ENCODE measurements at places on chromosomes 3 and 15.

DNA sequence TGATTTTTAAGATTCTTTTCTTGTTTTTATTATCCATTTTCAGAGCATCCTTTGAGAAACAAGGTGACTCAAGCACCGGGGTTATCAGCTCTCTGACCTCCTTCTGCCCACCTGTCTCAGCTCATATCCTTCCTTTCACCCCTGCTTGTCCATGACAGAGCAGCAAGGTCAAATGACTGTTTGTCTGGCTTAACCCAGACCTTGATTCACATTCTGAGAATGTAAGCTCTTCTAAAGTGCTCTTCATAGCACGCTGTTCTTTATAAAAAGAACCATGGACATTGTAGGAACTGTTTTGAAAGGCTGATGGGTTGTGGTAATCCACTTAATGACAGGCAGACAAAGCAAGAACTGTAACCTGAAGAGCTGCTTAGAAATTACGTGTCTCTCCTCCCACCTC, 122.5 kb downstream of the CHST2 start:
- DNase-seq: no peak

- no peak for DNase-seq
Observed at GRCh38 chr3:31622636-31623288, 90.0 kb downstream of the STT3B start.

- no peak for DNase-seq
Observed at GRCh38 chr3:57826245-57826951, 70.3 kb downstream of the SLMAP start.

DNA sequence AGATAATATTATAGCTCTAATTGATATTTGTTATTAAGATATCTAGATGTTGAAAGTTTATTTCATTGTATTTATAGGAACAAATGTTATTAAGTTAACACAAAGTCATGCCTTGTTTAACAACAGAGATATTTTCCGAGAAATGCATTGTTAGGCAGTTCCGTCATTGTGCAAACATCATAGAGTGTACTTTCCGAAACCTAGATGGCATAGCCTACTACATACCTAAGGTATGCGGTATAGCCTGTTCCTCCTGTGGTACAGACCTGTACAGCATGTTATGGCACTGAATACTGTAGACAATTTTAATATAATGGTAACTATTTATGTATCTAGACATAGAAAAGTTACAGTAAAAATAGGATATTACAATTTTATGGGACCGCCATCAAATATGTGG, 114.3 kb downstream of the NAALADL2 start:
- no peak for DNase-seq

- no peak for DNase-seq
Observed at GRCh38 chr3:49552087-49552486, 2.2 kb upstream of the BSN start.

GRCh38 chr3:187922704-187923416, 177.6 kb upstream of the BCL6 start:
- peak; percentile 21 for DNase-seq

GRCh38 chr15:99645951-99646350, 80.2 kb downstream of the MEF2A start:
- no peak for DNase-seq

GRCh38 chr15:59137566-59137965, 32.6 kb downstream of the CCNB2 start:
- DNase-seq: peak; percentile 22

- no peak for DNase-seq
Observed at GRCh38 chr3:66014056-66014455, 24.7 kb downstream of the MAGI1 start.

DNA sequence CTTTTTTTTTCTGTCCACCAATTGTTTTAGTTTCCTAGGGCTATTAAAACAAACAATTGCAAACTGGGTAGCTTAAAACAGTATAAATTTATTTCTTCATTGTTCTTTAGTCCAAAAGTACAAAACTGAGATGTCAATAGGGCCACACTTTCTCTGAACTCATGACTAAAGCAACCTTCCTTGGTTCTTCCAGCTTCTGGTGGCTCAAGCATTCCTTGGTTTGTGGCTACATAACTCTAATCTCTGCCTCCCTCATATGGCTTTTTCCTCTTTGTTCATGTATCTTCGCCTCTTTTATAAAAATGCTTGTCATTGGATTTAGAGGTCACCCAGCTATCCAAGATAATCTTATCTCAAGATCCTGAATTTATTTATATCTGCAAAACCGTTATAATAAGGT, 914.5 kb upstream of the EPHA6 start:
- no peak for DNase-seq

- no peak for DNase-seq
Observed at GRCh38 chr15:80492874-80493273, 88.7 kb downstream of the ARNT2 start.

GRCh38 chr3:150436161-150436560, 28.1 kb downstream of the TSC22D2 start:
- no peak for DNase-seq

- no peak for DNase-seq
Observed at GRCh38 chr15:91886878-91887277, 33.4 kb downstream of the SLCO3A1 start.

GRCh38 chr3:60912876-60913275, 338.4 kb downstream of the FHIT start:
- DNase-seq: no peak

DNA sequence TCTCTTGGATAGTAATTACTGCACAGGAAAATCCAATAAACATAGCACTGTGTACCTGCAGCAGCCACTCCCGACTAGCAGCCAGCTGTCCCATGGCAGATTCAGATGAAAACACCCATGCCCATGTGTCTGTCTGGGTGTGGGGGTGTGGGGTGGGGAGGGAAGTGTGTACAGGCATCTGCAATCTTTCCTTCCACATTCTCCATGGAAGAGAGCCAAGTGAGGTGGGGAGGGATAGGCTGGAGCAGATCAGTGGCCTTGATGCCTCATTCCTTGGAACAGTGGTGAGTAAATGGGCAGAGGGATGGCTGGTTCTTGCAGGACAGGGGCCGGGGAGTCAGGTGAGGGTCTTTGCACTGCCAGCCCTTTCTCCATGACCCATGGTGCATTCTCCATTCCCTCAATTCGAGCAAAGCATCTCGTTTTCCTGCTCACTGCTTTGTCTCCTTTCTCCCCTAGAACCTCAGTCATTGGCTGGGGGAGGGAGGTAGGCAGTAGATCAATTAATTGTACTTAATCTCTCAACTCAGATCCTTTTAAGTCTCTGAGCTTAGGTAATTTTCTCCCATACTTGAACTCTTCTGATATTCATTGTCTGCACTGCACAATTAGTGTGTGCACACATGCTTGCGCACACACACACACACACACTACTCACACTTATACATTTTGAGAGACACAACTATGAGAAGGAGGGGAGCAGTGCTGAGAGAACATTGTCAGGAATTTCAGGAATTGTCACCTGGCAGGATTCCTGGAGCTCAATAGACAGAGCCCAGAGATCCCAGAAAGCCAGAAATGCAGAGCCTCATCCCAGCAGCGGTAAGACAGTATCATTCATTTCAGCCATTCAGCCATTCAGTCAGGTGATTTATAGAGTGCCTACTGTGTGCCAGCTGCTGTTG, 31.9 kb downstream of the PDIA5 start:
- no peak for DNase-seq

DNA sequence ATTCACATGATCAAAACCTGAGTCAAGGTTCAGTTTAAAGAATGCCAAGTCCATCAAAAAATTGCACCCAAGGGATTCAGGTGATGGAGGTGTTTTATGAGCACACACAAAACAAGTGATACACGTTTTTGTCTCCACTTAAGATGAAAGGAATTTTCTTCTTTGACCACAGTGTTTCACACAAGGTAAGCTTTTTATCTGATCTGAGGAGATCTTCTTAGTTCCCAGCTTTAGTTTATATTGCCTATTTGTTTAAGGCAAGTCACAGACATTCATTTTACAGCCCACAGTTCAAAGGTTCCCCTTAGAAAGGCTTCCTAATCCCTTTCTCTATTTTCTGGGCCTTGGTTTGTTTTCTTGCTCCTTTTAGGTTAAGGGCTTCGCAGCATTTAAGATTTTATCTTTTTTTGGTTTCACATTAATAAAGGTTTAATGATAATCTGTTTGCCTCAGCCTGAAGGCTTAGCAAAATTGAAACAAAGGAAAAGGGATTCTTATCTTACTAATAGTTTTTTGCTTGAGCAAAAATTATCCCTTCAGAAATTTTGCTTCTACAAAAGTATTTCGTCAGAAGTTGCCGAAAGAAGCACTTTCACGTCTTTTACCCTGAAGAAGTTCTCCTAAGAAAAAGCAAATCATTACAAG, 420.5 kb upstream of the NAALADL2 start:
- DNase-seq: no peak

GRCh38 chr3:73018790-73019441, 22.3 kb downstream of the PPP4R2 start:
- DNase-seq: no peak

DNA sequence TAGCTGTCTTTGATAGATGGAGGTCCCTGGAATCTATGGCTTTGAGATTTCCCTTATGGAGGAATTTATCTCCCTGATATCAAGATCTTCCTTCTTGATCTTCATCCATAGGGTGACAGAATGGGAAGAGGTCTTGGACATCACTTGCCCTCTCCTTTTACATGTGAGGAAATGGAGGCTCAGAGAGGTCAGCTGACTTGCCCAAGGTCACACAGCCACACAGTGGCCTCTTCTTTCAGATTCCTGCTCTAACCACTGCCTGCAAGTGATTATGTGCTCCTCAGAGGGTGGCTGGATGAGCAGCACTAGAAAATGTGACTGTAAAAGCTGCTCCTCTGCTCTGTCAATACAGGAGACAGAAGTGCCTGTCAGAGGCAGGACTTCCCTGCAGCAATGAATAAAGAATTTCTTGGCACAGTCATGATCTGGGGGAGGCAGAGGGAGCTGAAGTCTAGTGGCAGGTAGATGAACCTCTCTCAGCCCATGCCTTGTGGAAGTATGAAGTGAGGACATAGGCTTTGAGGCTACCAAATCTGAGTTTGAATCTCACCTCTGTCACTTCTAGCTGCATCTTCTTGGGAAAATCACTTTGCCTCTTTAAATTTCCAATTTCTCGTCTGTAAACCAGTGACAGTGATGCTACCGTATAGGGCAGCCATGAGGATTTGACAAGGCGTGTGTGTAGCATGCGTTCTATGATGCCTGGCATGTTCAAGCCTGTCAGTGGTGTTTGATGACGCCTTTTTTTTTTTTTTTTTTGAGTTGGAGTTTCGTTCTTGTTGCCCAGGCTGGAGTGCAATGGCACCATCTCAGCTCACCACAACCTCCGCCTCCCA, 12.0 kb downstream of the SSUH2 start:
- no peak for DNase-seq

DNA sequence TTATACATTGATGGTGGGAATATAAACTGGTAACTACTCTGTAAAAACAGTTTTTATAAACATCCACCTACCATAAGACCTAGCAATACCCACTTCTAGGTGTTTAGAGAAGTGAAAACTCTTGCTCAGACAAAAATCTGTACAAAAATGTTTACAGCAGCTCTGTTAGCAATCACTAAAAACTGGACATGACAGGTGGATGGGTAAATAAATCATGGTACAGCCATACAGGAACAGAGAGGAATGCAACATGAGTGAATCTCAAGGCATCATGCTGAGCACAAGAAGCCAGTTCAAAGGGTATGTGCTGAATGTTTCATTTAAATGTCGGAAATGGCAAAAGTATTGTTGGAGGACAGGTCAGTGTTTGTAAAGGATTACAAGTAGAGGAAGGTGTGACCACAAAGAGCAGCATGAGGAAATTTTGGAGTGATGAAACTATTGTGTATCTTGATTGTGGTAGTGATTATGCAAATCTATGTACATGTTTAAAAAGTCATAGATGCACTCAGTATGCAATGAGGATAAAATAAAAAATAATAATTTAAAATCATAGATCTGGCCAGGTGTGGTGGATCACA, 2.8 kb upstream of the RNU5A-1 start:
- no peak for DNase-seq

- no peak for DNase-seq
Observed at GRCh38 chr3:122414391-122414790, 1.5 kb downstream of the WDR5B start.

DNA sequence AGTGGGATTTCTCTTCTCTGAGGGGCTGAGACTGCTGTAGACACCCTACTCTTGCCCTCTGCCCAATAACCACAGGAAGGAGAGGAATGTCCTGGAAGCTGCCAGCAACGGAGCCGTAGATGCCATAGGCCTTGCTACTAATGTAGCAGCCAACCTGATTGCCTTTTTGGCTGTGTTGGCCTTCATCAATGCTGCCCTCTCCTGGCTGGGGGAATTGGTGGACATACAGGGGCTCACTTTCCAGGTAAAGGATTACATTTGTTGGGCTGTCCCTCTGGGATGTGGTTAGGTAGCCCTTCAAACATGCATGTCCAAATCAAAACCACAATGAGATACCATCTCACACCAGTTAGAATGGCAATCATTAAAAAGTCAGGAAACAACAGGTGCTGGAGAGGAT, 16.1 kb downstream of the SLC28A2 start:
- peak; percentile 5 for DNase-seq

GRCh38 chr15:99016680-99017321, 9.2 kb upstream of the PGPEP1L start:
- no peak for DNase-seq

DNA sequence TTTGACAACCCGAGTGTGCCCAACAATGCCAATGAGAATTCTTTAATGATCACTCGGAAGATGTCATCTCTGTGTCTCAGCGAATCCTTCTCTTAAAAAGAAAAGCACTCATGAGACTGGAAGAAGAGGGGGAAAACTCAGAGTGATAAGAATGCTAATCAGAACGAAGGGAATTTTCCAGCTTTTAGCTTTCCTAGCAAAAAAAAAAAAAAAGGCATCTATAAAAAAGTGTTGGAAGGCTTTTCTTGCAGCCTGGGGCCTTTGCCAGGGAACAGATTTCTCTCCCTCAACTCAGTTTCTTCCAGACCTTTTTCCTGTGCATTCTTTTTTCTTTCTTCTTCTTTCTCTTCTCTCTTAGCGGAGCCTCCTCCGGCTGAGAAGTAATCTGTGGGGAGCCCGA, 80.5 kb upstream of the NEO1 start:
- no peak for DNase-seq

DNA sequence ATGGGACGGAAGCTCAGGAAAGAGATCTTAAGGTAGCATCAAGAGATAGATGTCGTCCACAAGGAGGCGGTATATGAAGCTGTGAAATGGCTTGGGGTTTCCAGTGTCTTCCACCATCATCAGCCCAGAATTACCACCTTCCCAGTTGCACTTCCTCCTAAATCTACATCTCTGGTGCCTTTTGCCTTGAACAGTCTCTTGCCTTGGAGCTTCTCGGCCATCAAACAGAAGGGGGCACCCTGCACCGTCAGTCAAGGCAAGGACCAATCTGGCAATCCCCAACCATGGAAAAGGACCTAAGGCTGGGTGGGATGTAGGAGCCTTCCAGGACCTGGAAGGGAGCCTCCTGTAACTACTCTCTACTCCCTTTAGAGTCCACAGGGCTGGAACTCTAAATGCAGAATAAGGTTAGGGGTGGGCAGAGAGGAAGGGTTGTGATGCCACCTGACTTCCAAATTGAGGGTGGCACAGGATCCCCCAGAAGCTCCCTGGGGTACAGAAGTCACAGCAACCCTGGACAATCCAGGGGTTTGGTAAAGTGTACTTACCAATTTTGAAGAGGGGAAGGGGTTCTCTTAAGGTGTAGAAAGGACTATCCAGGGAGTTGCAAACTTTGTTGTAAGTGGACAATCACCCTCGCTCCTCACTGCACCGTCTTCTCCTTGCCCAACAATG, 1.0 kb upstream of the RYR3 start:
- no peak for DNase-seq

All from stimulated activated naive CD8-positive, alpha-beta T cell treated with anti-CD3 and anti-CD28 coated beads, Interleukin-15, Interleukin-2, amounts not matched to agents 100 U/mL and 50 U/mL, for 24 hours (primary cell).